ENCODE measurements at places on chromosomes 7 and 10.
A peak's percentile ranks its signal among the peaks of the same experiment; 100 is the strongest.

- DNase-seq: peak; percentile 21
Measured at GRCh38 chr7:24255139-24255538, 28.9 kb upstream of the NPY start.

GRCh38 chr7:103521937-103522336 lies 75.9 kb upstream of the SLC26A5 start:
- no peak for DNase-seq

DNA sequence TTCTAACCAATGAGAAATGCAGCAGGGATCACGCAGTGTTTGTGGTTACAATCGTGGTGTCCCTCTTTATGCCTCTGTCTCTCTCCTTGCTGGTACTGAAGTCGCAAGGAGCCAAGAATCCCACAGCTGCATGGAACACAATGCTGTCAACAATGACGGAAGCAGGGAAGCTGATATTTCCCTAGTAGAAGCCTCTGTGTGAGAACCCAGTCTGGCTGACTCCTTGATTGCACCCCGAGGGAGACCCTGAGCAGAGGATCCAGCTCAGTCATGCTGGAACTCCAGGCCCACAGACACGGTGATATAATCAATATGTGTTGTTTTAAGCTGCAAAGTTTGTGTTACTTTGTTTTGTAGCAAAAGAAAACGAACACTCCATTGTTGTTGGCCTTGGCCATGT lies 677.9 kb downstream of the PARD3 start:
- no peak for DNase-seq

GRCh38 chr7:7761340-7761973 lies 43.0 kb upstream of the RPA3 start:
- DNase-seq: no peak

DNA sequence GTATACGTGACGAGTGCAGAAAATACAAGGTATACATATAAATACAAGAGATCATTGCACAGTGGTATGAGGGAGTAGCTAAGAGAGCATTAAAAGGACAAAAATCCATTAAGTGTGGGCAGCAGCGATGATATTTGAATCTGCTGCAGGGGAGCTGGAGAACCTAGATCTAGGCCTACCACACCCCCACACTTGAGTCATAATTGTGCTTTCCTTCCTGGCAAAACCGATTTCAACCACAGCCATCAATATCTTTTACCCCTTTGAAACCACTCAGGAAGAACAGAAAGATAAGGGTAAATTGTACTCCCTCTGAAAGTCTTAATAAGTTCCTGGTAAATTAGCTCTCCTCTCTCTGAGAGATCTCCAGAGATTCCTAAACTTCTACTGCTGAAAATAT lies 345.0 kb downstream of the SORCS1 start:
- no peak for DNase-seq

GRCh38 chr10:124015991-124016390 lies 77.4 kb downstream of the CHST15 start:
- no peak for DNase-seq

DNA sequence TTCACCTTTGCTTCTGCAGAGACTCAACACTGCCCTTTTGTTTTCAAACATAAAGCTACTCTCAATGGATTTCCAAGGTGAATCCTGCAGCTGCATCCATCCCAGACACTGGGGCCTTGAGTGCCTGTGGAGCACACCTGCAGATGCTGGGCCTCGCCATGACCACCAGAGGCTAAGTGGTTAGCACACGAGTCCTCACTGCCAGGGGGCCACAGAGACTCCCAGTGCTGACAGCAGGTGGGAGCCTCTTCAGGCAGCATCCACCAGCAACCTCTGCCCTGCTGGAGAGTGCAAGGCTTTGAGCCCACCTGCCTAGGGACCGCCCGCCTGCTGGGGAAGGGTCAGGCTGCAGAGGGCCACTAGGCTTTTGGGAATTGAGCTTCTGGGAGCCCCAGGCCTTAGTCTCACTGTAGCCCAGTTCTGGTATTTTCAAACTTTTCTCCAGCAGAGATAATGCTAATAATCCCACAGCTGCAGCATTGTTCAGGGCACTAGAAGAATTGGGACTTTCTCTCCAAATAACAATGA lies 9.4 kb upstream of the HPS1 start:
- no peak for DNase-seq

DNA sequence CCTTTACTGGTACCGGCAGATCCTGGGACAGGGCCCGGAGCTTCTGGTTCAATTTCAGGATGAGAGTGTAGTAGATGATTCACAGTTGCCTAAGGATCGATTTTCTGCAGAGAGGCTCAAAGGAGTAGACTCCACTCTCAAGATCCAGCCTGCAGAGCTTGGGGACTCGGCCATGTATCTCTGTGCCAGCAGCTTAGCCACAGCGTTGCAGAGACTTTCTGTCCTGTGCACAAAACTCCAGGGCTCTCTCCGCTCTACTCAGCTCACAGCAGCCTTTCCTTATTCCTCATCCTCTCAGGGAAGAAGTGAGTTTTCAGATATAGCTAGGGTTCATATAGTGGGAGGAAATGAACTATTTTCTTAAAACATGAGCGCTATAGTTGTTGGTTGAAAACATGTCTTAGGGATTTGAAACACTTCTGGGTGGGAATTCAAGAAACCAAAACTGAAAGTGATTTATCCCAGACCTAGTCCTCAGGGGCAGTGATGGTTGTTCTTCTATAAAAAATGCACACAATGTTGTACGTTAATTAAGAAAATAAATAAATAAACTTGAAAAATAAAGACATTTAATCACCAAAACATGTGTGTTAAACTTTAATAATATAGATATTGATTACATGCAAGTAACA lies 150.2 kb upstream of the PRSS58 start:
- DNase-seq: no peak

GRCh38 chr10:132142396-132143161 lies 44.2 kb upstream of the DPYSL4 start:
- peak; percentile 54 for DNase-seq

- no peak for DNase-seq
Measured at GRCh38 chr10:75654772-75655171, 223.3 kb downstream of the LRMDA start.

- DNase-seq: no peak
Measured at GRCh38 chr7:43664681-43665080, 64.6 kb downstream of the COA1 start.

- DNase-seq: peak; percentile 25
Measured at GRCh38 chr7:6271694-6272440, 557 bp downstream of the CYTH3 start.
